GM12878 (cell line): ENCODE measurements at places on chromosomes 4 and X. TPM values are rescaled to one million over a fixed set of nuclear protein-coding genes. Genes with fewer than 3 reads are reported as not detected.

DNA sequence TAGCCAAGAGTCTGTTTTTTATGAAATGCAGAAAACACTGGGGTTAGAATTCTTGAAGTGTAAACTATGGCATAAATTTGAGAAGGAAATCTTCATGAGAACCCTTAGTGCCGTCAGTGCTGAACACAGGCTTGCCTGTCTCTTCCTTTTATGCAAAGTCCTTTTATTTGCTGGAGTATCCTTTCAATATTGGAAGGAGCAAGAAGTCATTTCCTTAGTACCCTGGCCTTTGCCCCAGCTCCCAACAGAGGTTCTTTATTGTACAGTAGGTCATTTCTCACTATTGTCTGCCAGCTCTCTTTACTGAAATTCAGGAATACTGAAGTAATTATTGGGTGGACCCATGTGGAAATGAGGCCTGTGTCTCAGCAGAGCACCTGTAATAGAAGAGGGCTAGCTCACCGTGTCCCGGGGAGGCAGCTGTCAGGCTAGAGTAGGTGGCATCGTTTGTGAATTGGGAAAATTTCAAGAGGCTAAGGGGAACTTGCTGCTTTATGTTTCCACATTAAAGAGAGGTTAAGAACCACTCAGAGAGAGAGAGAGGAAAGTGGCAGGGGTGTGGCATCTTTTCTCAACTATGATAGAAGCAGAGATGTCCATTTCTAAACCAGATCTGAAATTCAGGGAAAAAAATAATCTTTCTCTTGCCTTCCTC, 8.7 kb downstream of the FHDC1 start:
- H3K4me3 ChIP-seq: no peak overlapping the region
- H3K27ac ChIP-seq: no peak overlapping the region
- H3K4me1 ChIP-seq: no peaks in the 10 kb centered on the region

The LRP2BP gene
- 2.8 and 4.5 TPM in 2 replicates for polyA plus RNA-seq

The TCEAL3 gene
- polyA plus RNA-seq: 12.3 and 14.0 TPM in 2 replicates

The FBXW7 gene
- polyA plus RNA-seq: 35.8 and 40.8 TPM in 2 replicates

The CACNA1F gene
- 0.32 TPM in 1 of 2 replicates, not detected in the other for polyA plus RNA-seq

The FAM149A gene
- polyA plus RNA-seq: 1.0 and 1.2 TPM in 2 replicates

DNA sequence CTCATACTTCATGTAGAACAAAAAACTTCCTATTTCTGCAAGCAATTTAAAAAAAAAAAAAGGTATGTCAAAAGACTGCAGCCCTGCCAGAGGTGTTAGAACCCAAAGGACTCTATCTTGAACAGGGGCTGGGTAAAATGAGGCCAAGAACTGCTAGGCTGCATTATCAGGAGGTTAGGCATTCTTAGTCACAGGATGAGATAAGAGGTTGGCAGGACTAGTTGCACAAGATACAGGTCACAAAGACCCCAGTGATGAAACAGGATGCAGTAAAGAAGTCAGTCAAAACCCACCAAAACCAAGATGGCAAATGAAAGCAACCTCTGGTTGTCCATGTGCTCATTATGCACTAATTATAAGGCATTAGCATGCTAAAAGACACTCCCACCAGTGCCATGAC, 104.1 kb downstream of the ANOS1 start:
- no peak overlapping the region for H3K4me3 ChIP-seq
- H3K27me3 ChIP-seq: no peaks in the 10 kb centered on the region
- H3K27ac ChIP-seq: no peak overlapping the region

DNA sequence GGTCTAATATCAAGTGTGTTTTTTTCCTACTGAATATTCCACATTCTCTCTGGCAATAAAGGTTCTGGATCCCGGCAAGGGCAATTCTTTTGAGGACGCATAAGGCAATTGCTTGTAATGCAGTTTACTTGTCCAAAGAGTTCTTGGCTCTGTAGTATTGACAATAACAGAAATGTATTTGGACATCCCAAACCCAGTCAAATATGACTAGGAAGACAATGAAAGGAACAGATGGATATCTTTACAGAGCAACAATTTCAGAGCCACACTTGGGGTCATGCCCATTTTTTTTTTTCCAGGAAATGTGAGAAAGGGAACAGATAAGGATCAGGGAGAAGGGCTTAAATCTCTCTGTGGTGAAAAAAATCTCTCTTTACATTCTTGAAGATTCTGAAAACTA, 12.2 kb downstream of the GK2 start:
- H3K36me3 ChIP-seq: no peaks in the 10 kb centered on the region
- DNase-seq: no peak
- no peaks in the 10 kb centered on the region for H3K27me3 ChIP-seq
- no peak overlapping the region for H3K4me3 ChIP-seq
- H3K27ac ChIP-seq: no peak overlapping the region

The POU3F4 gene
- not detected in 2 replicates for polyA plus RNA-seq

GRCh38 chr4:52051213-52051614, at the start of gene SPATA18:
TSS of gene SPATA18 (plus strand) at chr4:52051304. CDS start at chr4:52051705, 401 bp downstream.
- H3K4me3 ChIP-seq: peak within 1 kb of the TSS; percentile 84
- H3K4me1 ChIP-seq: peaks cover 9% of the 10 kb centered on the region
- DNase-seq: no peak
- no peaks in the 10 kb centered on the region for H3K36me3 ChIP-seq
- H3K27ac ChIP-seq: no peak within 1 kb of the TSS

- H3K36me3 ChIP-seq: peaks cover 4% of the 10 kb centered on the region; the same call in 1 of the 2 replicates
- no peak overlapping the region for H3K4me3 ChIP-seq
- no peaks in the 10 kb centered on the region for H3K27me3 ChIP-seq
- H3K27ac ChIP-seq: no peak overlapping the region
- DNase-seq: no peak
Observed at GRCh38 chrX:65522739-65523372, 11.7 kb downstream of the LAS1L start.

GRCh38 chrX:9164533-9165426, 130.9 kb upstream of the FAM9B start:
- no peaks in the 10 kb centered on the region for H3K36me3 ChIP-seq
- no peaks in the 10 kb centered on the region for H3K4me1 ChIP-seq
- no peak for DNase-seq
- H3K4me3 ChIP-seq: no peak overlapping the region
- H3K27ac ChIP-seq: no peak overlapping the region
- H3K27me3 ChIP-seq: no peaks in the 10 kb centered on the region

The P2RY10 gene
- polyA plus RNA-seq: 54.9 and 60.6 TPM in 2 replicates

DNA sequence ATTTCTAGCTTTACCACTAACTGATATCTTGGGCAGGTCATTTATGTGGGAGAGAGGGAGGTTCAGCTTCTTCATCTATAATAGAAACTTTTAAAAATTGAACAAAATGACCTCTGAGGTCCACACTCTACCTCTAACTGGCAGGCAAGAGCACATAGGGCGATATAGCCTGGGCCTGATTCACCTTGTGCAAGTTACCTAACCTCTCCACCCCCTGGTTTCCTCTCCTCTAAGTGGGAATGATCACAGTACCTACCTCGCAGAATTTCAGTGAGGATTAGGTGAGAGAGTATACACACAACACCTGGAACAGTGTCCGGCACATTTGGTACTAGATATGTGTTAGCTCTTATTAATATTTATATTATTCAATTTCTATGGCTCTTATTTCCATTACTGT, 15.5 kb downstream of the KLB start:
- H3K4me3 ChIP-seq: no peak overlapping the region
- H3K4me1 ChIP-seq: no peaks in the 10 kb centered on the region
- DNase-seq: no peak
- H3K27ac ChIP-seq: no peak overlapping the region

- no peak overlapping the region for H3K4me3 ChIP-seq
- H3K27ac ChIP-seq: no peak overlapping the region
- H3K27me3 ChIP-seq: no peaks in the 10 kb centered on the region
- no peak for DNase-seq
Observed at GRCh38 chr4:162154862-162155540, 8.8 kb downstream of the FSTL5 start.

GRCh38 chr4:148680884-148681283, 238.7 kb upstream of the NR3C2 start:
- no peak for DNase-seq
- H3K27me3 ChIP-seq: no peaks in the 10 kb centered on the region
- no peaks in the 10 kb centered on the region for H3K36me3 ChIP-seq
- H3K4me1 ChIP-seq: no peaks in the 10 kb centered on the region

The UGT2B15 gene
- polyA plus RNA-seq: not detected in 2 replicates
